ENCODE measurements at places on chromosomes 7 and 10.

- DNase-seq, result no peak
Observed at GRCh38 chr10:12719365-12719764, 282.1 kb downstream of the CCDC3 start.

DNA sequence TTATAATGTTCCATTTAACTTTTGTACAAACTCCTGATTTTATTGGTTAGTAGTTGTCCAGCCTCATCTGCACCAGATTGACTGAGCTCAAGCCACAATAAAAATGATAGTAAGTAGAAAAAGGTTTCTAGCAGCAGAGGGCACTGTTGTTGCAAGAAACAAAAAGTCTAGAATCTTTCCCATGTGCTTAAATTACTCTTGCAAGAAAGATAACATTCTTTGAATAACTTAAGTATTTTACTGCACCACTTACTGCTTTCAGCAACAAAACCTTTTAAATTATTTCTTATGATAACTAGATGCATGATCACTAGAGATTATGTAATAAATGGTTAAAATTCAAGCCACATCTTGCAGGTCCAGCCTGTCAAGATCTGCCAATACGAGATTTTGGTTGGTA lies 27.0 kb downstream of the LMOD2 start:
- no peak for DNase-seq

DNA sequence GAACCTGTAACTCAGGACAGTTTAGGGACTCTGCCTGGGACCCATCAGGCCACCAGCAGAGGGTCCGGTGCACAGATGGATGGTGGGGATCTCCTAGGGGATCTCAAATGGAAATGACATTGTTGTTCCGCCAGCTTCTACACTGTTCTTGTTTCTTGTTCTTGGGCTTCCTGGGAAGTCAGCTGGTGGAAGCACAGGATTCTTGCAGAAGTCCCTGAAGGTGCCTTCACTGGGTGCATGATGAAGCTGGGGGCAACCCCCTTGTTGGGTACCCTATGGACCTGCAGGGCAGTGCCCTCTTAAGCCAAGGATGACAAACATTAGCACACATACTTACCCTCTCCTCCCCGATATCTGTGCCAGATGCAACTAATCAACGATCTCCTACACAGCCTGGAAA lies 18.6 kb downstream of the SFTPD start:
- DNase-seq, result no peak

- no peak for DNase-seq
Observed at GRCh38 chr7:95577137-95577536, 19.2 kb downstream of the PDK4 start.

Measured in NCI-H1105 (cell line).